Activated T-cell treated with anti-CD3 and anti-CD28 coated beads for 24 hours (primary cell): ENCODE measurements at places on chromosomes 2 and 18.

DNA sequence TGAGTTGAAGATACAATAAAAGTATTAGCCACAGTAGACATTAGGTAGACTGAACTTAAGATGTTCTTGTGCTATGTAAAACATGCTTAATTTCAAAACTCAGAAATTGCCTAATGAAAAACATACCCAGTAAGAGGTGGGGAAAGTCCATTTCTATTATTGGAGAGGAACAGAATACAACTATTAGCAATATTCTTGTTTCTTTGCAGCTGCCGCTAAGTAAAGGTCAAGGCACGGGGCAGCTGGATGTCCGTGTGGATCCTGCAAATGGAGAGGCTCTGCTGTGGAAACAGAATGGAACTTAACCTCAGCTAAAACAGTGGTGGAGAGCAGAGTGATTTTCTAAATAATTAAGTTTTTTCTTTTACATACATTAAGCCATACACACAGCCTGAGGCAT lies 139.2 kb upstream of the ARHGAP28 start:
- DNase-seq, result no peak

- DNase-seq, result no peak
Measured at GRCh38 chr2:227134591-227134990, 29.4 kb downstream of the COL4A4 start.

- no peak for DNase-seq
Measured at GRCh38 chr2:214286011-214286410, 124.8 kb upstream of the VWC2L start.

GRCh38 chr2:17578466-17578928 lies 38.0 kb downstream of the VSNL1 start:
- DNase-seq, result no peak

- DNase-seq, result no peak
Measured at GRCh38 chr2:104638190-104638858, 215.6 kb upstream of the POU3F3 start.

DNA sequence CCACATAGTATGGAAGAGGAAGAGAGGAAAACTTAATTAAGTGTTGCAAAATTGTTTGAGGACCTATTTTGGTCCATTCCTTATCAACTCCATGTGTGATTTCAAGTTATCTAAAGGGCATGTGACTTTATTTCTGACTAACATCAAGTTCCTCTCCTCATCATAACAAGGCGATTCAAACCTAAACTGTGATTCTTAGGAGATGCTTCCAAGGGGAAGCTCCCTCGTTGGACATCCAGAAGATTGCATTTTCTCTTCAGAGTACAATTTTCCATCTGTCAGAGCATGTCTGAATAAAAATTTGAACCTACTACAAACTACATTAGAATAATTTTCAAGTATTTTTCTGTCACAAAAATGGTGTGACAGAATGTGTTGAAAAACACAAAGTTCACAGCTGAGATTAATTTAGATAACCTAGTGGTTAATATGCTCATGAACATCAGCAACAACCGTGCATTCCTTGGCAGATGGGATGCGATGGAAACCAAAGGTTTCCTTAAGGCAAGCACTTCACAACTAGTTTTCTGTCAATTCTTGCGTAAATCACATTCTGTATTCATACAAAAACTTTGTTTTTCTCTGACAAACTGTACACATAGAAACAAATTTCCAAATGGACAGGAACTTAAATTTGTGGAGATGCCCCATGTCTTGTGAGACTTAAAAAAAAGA lies 4.2 kb downstream of the SFT2D3 start:
- DNase-seq, result no peak

DNA sequence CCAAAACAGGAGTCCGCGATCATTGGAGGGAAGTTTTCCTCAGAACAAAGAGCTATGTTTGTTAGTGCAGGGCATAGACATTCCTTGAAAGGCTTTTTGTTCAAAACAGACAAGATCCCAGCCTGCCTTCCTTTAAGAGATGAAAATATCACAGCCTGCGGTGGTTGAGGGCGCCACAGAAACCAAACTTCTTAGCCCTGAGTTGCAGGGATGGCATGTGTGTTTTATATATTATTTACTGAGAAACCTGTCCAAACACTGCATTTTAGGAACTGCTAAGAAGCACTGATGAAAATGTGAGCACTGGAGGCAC lies 57.5 kb upstream of the TMEM178A start:
- DNase-seq, result no peak

- DNase-seq, result no peak
Measured at GRCh38 chr18:11887328-11888128, 20.6 kb downstream of the MPPE1 start.

DNA sequence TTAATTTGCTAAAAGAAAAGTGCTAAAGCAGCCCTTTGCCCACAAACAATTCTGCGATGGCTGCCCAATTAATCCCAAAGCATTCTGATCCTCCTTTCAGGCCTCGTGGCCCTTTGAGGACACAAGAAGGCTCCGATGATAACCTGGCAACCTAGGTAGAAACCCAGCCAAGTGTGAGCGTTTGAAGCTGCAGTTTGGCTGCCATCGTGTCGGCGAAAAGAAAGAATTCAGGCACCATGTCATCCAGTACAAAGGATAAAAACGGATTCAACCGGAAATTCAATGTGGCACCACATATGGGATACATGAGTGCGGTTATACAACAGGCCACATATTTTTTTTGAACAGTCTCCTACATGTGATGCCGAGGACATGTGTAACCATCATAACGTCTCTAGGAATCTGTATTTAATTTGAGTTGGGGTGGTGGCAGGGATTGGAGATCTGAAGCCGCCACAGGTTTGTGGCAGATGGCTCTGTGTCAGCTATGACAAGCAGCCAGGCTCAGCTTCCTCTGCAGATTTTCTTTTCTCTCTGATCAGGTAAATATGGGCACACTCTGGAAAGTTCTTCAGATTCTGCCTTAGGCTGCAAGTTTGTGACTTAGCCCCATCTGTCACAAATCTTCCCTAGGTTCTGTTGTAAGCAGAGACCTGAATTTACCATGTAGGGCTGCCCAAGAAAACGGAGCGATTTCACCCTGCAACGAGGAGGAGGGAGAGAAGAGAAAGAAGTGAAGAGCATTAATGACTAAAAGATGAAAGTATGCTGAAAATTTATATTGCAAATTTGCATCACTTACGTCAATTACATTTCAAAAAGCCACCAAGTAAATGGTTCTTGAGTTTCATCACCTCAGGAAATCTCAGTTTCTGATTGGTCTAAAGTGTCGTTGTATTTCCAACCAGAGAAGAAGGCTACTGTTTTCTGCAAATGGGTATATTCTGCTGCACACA lies 573.2 kb downstream of the ZEB2 start:
- no peak for DNase-seq

GRCh38 chr2:225112362-225113126 lies 70.3 kb upstream of the DOCK10 start:
- DNase-seq, result no peak

- no peak for DNase-seq
Measured at GRCh38 chr18:42920621-42921020, 194.9 kb downstream of the RIT2 start.

GRCh38 chr2:225041851-225042799 lies at the start of gene DOCK10:
DOCK10 (minus strand) TSS chr2:225042468; CDS start chr2:225042374, 94 bp downstream.
- peak; percentile 39 for DNase-seq

DNA sequence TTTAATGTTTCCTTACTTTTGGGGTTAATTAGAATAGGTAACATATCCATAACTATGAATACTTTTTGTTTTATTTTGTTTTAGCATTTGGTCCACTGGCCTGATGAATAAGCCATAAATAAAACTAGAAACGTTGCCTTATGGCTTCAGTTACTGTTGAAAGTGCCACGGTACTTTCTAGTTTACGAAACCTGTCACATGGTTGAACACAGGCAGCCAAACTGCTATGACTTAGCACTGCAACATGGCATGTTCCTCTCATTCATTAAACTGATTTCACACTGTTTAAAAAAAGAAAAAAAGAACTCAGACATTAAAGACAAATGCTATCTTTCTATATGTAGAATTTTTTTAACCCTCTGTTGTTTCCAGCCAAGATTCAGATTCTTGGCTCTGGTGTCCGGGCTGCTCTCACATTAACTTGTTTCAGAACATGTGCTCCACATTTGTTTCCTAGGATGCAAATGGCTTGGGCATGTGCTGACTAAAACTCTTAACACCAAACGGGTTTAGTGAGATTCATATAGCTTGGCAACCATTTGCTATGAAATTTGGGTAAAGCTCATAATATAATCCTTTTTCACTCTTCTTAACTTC lies 323.9 kb upstream of the RND3 start:
- DNase-seq, result no peak

DNA sequence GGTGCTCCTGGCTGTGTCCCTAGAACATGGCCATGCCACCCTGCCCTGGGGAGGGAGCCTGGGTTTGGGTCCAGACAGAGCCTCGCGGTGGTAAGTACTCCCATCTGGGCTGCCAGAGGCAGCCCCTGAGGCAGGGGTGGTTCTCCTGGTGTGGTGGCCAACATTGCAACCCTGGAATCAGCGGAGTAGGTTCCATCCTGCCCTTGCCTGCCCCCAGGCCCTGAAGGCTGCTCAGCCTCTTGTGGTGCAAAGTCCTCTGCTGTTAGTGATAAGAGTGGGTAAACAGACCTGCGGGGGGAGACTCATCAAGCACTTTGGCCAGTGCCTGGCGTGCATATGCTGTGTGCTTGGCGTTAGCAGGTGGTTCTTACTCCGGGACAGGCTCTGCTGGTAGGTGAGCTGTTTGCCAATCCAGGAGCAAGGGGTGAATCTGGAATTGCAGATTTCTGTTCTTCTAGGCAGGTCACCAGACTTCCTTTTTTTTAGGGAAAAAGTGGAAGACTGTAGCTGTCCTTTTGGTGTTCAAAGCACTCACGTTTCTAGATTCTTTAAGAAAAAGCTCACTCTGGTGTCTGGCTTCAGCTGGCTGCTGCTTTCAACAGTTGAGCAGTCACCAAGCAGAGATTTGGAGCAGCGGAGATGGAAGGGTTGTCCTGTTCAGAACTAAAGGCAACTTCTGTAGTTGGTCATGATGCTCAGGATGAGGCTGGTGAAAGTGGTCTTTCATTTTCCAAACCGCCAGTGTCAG lies 3.2 kb downstream of the CNNM3 start:
- no peak for DNase-seq

- DNase-seq, result no peak
Measured at GRCh38 chr18:53417003-53417402, 807.5 kb downstream of the MBD2 start.

GRCh38 chr2:96103761-96104486 lies 12.4 kb downstream of the ADRA2B start:
- no peak for DNase-seq

GRCh38 chr18:3286159-3286558 lies 24.2 kb downstream of the MYL12B start:
- no peak for DNase-seq

DNA sequence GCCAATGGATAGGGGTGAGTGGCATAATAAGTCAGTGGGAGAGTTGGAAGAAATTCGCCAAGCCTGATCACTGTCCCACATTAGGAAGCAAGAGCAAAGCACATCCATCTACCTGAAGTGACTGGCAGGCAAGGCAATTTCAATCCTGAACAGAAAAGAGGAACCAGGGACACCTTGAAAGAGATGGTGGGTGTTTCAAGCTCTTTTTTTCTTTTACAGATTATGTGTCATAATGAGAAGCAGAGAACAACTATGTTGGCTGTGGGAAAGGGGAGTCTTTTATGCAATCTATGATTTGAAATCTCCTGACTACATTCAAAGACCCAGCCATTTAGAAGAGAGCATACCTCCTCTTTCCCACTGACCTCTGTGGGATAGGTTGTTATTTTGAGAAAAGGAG lies 63.5 kb downstream of the TGIF1 start:
- DNase-seq, result no peak

GRCh38 chr2:31319406-31320175 lies 85.6 kb downstream of the EHD3 start:
- DNase-seq, result no peak

DNA sequence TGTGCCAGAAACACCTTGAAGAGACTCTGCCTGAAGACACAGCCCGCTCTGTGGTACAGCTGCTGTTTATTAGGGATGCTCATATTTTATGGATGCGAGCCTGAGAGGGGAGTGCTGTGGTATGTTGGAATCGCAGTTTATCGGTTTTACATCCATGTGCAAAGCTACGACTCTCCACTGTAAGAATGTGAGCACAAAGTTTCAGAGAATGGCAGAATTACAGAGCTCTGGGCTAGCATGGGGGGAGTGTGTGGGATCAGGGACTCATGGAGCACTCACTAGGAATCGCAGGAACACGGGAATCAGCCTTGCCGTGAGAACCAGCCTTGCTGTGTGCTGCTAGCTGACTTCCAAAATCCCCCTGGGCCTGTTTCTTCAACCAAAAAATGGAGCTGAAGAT lies 199.9 kb downstream of the RNF144A start:
- no peak for DNase-seq

DNA sequence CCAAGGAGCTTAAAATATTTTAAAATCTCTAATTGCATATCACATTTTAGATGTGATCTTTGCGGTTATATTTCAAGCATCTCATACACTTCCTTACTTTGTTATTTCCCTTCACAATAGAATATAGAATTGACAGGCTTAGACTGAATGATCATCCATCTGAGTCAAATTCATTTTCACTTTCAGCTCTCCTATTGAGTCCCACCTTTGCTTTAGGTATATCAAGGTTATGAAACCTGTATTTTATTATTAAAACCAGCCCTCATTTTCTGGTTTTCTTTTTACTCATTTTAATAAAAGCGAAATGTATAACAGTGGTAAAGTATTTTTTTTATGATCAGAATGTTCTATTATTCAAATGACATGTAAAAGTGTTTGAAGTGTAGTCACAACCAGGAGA lies 162.9 kb upstream of the KYNU start:
- DNase-seq, result no peak

GRCh38 chr2:241344925-241345651 lies 11.0 kb upstream of the FARP2 start:
- no peak for DNase-seq

- DNase-seq, result no peak
Measured at GRCh38 chr2:72755647-72756423, 70.0 kb downstream of the EXOC6B start.

GRCh38 chr2:215527736-215528135 lies 91.9 kb upstream of the FN1 start:
- no peak for DNase-seq

- no peak for DNase-seq
Measured at GRCh38 chr2:252001-252602, 11.7 kb downstream of the SH3YL1 start.

DNA sequence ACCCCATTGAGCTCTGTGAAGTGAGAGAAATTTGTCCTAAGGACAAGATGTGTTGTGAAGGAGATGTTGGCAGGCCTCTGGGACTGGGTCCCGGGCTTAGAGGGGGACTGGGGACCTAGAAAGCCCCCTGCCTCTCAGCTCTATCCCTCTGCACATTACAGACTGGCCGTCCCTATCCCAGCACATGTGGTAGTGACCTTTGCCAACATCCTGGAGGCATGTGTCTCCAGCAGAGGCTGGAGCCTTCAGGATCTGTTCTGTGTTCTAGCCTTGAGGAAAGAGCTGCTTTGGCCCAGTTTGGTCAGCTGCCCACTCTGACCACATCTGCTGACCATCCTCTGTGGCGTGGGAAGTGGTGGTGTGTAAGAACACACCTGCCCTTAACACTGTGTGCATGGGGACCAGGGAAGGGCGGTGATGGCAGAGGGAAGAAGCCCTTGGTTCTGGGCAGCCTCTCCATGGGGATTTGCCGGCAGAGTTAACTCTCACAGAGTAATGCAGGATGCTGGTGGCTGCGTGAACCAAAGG lies 33.4 kb downstream of the NCK2 start:
- DNase-seq, result no peak

- DNase-seq, result peak; percentile 71
Measured at GRCh38 chr2:157898591-157898996, 22.5 kb upstream of the ACVR1 start.
